ENCODE measurements at places on chromosomes 5 and 9.

DNA sequence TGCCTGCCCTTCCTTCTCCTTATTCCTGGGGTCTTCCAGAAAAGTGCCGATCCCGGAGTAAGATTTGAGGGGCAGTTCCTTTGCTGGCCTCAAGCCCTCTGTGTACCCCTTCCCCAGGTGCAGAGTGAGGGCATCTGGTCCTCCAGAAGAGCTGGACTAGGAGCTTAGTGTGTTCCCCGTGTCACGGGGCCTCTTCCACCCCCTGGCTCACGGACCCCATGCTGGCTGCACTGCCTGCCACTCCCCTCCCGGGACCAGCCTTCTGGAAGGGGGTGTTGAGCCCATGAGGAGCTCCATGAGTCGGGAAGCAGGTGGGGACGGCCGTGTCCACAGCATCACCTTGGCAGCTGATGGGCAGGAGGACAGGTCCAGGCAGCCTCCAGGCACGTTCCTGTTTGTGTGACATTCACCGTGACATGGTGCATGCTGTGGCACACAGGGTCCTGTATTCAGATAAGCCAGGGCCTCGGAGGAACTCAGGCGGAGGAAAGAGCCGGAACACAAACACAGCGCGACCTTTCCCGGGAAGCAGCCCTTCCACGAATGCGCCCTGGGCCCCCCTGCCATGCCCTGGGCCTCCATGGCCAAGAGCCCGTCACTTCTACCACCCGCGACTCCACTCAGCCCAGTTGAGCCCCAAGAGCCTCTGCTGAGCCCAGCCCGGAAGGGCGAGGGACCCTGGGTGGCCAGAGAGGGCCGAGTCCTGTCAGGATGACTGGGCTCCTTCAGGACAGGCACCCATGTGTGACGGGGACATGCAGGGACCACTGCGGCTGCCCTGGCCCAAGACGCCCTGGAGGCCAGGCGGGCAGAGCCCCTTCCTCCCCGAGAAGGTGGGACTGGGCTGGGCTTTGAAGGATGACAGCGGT lies 5.9 kb upstream of the LCN1 start:
- no peak for DNase-seq

DNA sequence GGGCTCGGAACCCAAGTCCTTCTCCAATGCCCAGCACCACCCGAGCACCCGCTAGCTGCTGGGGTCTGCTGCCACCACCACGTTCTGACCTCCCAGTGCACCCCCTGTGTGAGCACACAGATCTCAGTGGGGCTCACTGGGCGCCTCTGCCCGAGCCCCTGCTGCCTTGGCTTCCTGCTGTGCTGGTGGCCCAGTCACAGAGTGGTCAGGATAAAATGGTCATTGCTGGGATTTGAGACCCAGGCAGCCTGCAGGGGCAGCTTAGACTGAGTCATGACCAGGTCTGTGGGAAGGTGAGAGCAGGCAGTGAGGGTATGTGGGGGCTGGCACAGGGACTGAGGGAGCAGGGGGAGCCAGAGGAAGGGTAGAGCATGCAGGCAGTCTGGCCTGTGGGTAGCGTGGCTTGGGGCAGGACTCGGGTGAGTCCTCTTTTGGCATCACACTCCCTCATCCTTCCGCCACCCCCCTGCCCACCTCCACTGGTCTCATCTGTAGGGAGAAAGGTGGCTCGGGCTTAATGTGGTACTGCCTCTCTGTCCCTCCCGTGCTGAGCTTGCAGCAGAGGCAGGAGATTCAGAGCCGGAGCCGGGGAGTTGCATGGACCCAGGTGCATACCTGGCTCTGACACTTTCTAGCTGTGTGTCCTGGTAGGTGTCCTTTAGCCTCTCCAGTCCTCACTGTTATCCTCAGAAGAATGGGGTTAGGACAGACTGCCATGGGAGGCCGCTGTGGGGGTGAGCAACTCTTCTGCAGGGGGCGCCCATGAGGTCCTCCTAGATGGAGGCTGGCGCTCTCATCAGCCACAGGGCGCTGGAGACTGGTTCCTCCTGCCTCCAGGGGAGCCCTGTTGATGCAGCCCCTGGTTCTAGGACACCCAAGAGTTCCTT lies 32.1 kb downstream of the USP20 start:
- no peak for DNase-seq

DNA sequence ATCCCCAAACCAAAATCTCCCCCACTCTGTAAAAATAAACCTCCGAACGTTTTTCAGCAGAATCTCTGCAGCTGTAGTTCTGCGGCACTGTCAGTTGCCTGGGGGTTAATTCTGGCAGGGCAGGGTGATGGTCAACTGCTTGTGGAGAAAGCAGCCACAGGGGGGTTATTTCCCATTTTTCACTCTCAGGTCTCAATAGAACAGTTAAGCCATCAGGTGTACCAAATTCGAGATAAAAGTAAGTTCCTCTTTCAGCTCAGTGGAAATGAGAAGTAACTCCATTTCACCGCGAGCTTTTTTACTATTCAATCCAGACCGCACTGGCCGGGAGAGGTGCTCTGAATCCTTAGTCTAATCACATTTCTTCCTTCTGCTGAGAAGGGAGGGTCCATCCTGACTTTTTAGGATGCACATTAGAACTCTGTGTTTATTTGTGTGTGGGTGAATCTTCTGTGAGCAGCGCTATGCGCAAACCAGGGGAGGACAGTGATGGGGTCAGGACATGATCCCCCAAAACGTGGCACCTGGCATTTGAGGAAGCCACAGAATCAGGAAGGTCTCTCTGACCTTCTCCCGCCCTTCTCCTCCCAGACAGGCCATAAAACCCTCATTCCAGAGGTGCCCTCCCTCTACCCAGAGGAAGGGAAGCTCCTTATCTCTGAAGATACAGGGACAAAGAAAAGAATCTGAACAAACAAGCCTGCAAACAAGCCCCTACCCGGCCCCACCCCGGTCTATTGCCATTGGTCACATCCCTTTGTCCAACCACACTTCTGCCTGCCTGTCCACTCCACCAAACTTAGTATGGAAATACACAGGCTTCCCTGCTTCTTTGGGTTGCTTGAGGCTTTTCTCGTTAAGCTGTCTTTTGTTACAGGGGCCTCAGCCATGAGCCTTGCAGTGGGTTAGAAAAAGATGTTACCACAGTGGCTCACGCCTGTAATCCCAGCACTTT lies 229.0 kb downstream of the ROR2 start:
- DNase-seq = no peak

DNA sequence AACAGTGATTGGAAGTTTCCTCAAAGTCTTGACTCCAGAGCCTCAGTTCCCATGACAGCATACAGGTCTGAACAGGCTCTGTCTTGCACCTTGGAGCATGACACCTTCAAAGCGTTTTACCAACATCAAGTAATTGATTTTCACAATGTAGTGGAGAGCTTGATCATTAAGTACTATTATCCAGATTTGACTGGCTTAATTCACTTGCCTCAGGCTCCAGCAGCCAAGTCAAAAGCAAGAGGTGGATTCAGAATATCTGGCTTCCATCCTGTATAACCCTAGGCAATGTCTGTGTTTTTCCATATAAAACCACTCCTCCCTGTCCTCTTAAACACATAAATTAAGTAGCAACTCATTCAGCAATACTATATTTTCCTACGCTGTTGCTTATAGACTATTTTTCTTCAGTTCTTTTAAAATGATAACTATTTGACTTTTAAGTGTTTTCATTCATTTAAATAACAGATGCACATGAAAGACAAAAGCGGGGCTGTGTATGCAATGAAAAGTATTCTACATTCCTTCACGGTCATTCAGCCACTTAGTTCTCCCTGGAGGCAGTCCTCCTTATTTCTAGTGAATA lies 150.8 kb upstream of the RANBP3L start:
- no peak for DNase-seq

DNA sequence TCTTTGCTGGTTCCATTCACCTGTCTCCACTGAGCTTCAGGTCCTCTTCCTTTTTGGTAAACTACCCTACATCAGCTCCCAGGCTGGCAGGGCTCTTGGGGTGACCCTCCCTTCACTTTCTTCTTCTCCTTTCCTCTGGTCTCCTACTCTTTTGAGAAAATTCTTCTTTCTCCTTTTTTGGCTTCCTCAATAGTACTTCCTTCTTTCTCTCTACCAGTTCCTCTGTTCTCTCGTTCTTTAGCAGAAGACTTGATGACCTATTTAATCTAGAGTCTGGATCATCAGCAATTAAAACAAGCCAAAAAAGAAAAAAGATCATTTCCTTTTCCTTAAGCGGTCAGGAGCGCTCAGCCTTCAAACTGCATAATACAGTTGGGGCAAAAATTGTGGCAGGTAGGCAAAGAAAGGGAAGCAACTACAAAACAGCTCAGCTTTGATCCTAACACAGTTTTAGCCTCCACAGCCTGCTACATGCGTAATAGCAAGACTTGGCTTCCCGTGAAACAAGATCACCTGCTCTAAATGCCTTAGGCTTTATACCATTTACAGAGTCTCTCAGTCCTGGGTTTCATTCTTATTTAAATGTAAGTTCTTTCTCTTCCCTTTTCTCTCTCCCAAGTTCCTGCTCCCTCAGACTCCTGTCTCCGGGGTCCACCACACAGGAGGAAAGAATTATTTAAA lies 14.0 kb upstream of the GSN start:
- no peak for DNase-seq

DNA sequence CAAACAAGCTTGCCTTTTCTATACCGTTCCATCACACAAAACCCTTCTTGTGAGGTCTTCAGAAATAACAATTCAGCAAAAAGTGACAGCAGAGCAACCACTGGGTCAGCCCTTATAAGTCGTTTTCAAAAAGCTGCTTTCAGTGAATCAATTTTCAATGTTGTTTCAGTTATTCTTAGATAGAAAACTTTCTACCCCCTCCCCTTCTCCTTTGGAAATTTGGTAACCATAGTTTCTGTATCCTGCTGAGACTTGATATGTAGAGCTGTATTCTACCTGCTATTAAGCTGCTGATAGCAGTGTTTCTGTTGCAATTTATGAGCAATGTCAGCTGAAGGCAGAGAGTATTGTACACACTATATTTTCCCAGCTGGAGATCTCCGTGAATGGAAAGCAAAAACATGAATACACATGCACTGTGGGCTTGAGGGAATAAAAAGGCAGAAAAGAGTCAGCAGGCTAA lies 75.7 kb downstream of the ZNF608 start:
- DNase-seq = no peak

- DNase-seq = no peak
Observed at GRCh38 chr5:150035139-150035895, 34.8 kb downstream of the HMGXB3 start.

DNA sequence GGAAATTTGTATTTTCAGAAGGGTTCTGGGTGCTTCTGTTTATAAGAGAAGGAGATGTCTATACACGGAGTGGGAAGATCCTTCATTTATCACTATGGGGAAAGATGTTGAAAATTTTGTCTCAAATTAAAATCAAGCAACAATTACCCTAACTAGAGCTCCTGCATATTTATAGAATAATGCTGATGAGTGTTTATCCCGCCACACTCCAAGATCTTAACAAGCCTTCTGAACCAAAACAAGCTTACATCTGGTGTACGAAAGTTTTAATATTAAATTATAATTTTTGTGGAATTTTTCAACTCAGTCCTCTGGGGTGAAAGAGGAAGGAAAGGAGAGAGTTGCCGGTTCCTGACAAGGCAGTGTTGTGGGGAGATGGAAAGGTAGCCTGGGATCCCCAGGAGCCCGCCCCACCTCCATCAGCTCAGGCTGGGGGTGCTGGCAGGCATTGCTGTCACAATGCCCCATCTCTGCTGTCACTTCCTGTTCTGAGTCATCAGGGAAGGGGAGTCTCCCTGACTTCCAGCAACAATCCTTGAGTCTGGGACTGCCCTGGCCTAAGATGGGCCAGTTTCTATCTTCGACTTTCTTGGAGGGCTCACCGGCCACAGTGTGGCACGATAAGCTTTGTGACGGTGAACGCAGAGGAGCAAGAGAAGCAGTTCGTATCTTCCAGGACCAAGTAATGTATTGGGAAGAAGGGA lies 64.5 kb downstream of the ERAP1 start:
- no peak for DNase-seq

Data from CD4-positive, alpha-beta memory T cell (primary cell).